ENCODE measurements at places on chromosomes 16 and 17.

- DNase-seq, result no peak
- peak overlapping the region; percentile 80 for H3K4me3 ChIP-seq
- no peaks in the 10 kb centered on the region for H3K36me3 ChIP-seq
- peaks cover 25% of the 10 kb centered on the region for H3K4me1 ChIP-seq
These were observed 21.7 kb upstream of the HOXB9 start for GRCh38 chr17:48647963-48648245.

GRCh38 chr16:84103678-84104077, 13.1 kb downstream of the MBTPS1 start:
- peaks cover 28% of the 10 kb centered on the region for H3K4me1 ChIP-seq
- DNase-seq, result no peak
- H3K4me3 ChIP-seq, result no peak overlapping the region

DNA sequence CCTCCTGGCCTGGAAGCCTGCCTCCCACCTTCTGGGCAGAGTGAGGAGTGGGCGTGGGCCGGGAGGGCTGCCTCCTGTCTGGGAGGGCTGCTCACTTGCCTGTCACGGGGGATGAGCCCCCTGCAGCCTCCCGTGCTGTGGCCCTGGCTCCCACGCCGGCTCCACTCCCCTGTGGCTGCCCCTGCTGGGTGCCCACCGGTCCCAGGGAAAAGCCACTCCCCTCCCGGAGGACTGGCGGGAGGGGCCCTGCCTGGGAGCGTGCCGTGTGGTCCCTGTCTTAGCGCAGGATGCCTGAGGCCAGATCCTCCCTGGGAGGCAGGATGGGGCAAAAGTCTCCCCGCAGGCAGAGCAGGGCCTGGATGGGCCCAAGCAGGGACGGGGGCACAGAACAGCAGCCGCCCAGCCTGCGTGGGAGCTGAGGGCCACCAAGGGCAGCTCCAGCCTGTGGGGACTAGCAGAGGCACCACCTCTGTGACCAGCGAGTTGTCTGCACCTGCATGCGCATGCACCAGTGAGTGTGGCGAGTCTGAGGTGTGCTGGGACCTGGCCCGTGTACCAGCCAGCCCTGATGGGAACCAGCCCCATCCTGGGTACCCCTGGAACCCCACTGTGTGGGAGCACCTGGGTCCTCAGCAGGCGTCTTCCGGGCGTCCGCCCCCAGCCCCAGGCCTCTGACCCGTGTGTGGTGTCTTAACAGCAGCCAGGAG, 339.9 kb downstream of the SEC14L1 start:
- H3K4me3 ChIP-seq, result no peak overlapping the region
- H3K27me3 ChIP-seq, result no peaks in the 10 kb centered on the region
- H3K36me3 ChIP-seq, result peaks cover 1% of the 10 kb centered on the region
- DNase-seq, result no peak

GRCh38 chr16:88393571-88393970, 10.8 kb downstream of the ZNF469 start:
- no peak overlapping the region for H3K27ac ChIP-seq
- DNase-seq, result no peak
- H3K4me1 ChIP-seq, result no peaks in the 10 kb centered on the region
- peaks cover 2% of the 10 kb centered on the region for H3K27me3 ChIP-seq

DNA sequence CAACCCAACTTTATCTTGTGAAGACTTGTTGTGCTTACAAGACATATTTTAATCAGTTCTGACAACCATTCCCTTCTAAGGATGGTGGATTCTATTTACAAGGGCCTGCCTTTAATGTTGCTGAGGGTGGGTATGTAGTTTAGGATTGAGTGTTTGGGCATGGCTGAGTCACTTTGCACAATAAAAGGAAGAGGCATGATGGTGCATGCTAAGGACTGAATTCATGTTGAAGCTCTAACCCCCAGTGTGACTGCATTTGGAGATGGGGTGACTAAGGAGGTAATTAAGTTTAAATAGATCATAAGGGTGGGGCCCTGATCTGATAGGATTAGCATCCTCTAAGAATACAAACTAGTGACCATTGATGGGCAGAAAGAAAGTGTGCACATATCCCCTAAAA, 196.1 kb upstream of the HS3ST3A1 start:
- H3K36me3 ChIP-seq, result no peaks in the 10 kb centered on the region
- no peak overlapping the region for H3K27ac ChIP-seq
- DNase-seq, result no peak
- no peak overlapping the region for H3K4me3 ChIP-seq
- no peaks in the 10 kb centered on the region for H3K27me3 ChIP-seq

DNA sequence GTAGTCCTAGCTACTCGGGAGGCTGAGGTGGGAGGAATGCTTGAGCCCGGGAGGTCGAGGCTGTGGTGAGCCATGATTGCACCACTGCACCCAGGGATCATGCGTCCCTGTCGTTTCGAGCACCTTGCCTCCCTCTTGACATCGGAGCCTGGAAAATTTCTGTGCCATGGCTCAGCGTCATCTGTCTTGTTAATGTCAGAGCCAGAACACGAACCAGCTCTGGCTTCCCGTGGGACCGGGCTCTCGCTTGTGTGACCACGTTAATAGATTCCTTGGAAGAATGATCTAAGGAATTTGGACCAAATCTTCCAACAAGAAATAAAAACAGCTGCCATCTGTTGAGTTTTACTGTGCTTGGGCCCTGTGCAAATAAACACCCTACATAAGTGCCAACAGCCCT, 117.7 kb downstream of the ABCC1 start:
- no peak overlapping the region for H3K27ac ChIP-seq
- no peak for DNase-seq
- peaks cover 70% of the 10 kb centered on the region for H3K36me3 ChIP-seq
- no peak overlapping the region for H3K4me3 ChIP-seq

DNA sequence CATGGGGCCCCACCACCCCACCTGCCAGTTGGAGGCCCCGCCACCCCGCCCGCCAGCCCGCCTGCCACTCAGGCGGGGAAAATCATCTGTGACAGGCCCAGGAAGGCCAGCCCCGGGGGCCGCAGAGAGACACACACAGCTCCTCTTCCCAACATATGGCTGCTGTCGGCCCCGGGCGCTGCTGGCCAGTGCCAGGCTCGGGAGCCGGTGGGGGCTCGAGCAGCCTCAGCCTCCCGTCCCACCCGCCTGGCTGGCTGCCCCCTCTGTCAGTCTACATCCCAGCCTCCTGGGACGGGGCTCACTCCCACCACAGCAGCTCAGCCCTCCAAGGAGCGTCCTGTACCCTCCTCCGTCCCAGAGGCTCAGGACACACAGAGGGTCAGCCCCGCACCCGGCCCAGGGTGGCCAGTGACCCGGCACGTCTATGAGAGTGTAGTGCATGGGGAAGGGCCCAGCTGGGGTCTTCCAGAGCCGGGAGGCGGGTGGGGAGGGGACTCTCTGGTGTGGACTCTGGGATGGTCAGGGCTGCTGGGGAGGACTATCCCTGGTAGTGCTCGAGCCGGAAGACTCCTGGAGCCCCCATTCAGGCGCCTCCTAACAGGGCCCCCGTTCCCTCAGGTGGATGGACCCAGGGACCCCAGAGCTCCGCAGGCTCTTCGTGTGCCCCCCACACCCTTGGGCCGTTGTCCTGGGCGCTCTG, 3.6 kb upstream of the PRR35 start:
- H3K4me3 ChIP-seq, result no peak overlapping the region
- H3K27me3 ChIP-seq, result peaks cover 8% of the 10 kb centered on the region
- H3K27ac ChIP-seq, result no peak overlapping the region
- DNase-seq, result no peak

DNA sequence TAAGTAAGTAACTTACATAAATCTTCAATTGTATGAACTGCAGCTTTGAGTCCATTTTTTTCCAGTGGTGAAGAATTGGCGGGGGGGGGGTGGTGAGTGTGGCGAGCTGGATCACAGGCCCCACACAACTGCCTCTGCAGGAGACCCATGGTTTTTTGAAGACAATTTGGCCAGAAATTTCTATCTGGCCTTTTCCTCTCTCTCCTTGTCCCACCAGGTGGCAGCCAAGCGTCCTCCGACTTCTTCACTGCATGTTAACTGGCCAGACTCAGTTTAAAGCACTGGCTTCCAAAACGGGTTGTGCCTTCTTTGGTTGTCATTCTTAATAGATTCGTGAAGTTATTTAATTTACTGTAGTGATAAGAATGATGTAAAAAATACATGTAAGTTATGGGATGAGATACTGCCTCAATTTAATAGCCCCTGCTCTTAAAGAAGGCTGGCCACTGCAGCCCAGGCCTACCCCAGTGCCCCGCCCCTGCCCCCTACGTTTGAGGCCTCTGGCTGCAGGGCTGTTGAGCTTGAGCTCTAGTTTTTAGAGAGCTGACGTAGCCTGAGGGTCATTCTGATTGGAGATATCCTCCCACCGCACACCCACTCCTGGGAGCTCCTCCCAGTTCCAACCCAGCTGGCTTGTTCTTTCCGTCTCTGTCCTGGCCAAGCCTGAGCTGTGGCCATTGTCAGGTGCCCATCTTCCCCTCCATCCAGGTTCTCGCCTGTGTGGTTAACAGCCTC, 36.4 kb downstream of the AKAP1 start:
- H3K27me3 ChIP-seq, result no peaks in the 10 kb centered on the region
- no peaks in the 10 kb centered on the region for H3K4me1 ChIP-seq
- H3K4me3 ChIP-seq, result no peak overlapping the region
- no peak for DNase-seq
- no peak overlapping the region for H3K27ac ChIP-seq

DNA sequence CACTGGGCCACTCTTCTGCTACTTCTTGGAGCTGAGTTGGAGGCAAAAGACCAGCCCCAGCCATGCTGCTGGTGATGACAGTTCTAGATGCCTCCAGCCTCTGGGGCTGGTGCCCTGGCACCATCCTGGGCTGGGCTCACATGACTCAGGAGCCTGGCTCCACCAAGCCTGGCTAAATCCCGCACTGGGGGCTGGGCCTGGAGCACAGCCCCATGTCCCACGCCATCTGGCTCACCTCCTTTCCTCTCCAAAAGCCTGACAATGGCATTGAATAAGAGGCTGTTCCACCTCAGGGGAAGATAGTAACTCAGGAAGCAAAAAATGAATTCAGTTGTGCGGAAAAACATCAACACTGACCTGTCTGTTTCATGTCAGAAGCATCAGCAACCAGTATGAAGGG, 45.1 kb upstream of the MTSS2 start:
- peaks cover 24% of the 10 kb centered on the region for H3K4me1 ChIP-seq
- no peaks in the 10 kb centered on the region for H3K27me3 ChIP-seq

- no peaks in the 10 kb centered on the region for H3K27me3 ChIP-seq
- no peak overlapping the region for H3K4me3 ChIP-seq
- H3K4me1 ChIP-seq, result no peaks in the 10 kb centered on the region
- peaks cover 62% of the 10 kb centered on the region for H3K36me3 ChIP-seq
- no peak for DNase-seq
These were observed 101.0 kb downstream of the ABCC6 start for GRCh38 chr16:16122264-16122663.

GRCh38 chr16:82108100-82108499, 61.9 kb downstream of the MPHOSPH6 start:
- H3K4me3 ChIP-seq, result no peak overlapping the region
- H3K27me3 ChIP-seq, result peaks cover 8% of the 10 kb centered on the region
- DNase-seq, result no peak
- peaks cover 4% of the 10 kb centered on the region for H3K4me1 ChIP-seq
- no peaks in the 10 kb centered on the region for H3K36me3 ChIP-seq

DNA sequence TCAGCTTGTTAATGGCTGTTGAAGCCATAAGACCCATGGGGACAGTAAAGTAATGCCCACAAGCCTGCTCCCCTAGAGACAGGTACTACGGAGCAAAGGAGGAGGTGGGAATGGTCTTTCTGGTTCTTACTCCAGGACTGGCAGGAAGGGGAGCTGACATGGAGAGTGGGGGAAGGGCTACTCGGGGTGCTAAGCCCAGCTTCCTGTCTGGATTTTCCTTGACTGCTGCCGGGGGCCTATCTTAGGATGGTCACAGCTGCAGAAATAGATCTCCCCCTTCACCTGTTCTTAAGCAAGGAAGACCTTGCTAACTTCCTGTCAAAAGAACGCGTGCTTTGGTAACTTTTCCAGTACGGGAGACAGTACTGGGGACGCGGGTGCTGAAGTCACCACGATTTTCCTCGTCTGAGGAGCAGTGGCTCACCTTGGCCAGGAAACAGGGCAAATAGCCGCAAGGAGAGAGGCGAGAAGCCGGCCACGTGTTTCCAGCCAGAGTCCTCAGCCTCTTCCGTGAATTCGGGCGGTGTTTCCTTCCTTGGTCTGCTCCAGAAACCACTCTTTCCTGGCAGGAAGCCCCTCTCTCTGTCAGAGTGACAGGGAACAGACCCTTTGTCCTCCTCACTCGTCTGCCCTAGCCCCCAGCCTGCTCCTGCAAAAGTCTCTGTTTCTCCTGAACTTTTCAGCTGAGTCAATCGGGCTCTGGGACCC, 656 bp upstream of the PRR29 start:
- H3K4me3 ChIP-seq, result peak overlapping the region; percentile 85
- no peaks in the 10 kb centered on the region for H3K36me3 ChIP-seq
- DNase-seq, result no peak
- H3K27me3 ChIP-seq, result no peaks in the 10 kb centered on the region
- peak overlapping the region; percentile 86 for H3K27ac ChIP-seq

DNA sequence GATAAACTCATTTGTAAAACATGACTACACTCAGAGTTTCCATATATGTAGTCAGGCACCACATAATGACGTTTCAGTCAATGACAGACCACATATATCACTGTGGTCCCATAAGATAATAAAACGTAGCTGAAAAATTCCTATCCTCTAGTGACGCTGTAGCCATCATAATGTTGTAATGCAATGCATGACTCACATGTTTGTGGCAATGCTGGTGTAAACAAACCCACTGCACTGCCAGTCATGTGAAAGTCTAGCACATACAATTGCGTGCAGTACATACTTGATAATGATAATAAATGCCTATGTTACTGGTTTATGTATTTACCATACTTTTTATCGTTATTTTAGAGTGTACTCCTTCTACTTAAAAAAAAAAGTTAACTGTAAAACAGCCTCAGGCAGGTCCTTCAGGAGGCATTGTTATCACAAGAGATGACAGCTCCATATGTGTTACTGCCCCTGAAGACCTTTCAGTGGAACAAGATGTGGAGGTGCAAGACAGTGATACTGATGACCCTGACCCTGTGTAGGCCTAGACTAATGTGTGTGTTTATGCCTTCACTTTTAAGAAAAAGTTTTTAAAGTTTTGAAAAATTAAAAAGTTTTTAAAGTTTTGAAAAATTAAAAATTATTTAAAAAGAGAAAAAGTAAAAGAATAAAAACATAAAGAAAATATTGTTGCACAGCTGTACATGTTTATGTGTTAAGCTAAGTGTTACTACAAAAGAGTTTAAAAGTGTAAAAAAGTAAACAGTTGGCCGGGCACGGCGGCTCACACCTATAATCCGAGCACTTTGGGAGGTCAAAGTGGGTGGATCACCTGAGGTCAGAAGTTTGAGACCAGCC, 9.0 kb downstream of the STAT5B start:
- H3K36me3 ChIP-seq, result peaks cover 4% of the 10 kb centered on the region
- H3K4me3 ChIP-seq, result no peak overlapping the region
- H3K27ac ChIP-seq, result peak overlapping the region; percentile 63
- peaks cover 59% of the 10 kb centered on the region for H3K4me1 ChIP-seq
- no peaks in the 10 kb centered on the region for H3K27me3 ChIP-seq
